ENCODE measurements at places on chromosomes 12 and 14.

- no peak for DNase-seq
Observed at GRCh38 chr12:94242901-94243300, 94.5 kb downstream of the PLXNC1 start.

DNA sequence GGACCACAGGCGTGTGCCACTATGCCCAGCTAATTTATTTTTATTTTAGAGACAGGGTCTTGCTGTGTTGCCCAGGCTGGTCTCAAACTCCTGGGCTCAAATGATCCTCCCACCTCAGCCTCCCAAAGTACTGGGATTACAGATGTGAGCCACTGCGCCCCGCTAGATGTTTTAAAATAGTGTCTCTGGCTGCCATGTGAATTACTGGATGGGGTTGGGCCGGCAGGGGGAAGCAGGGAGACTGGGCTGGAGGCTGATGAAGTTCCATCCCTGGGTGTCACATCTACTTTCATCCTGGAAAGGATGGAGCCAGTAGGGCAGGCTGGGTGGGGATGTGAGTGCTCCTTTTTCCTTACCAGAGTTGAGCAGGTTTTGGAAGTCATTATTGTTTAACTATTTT, 46.1 kb downstream of the DNAH10 start:
- peak; percentile 31 for DNase-seq

- no peak for DNase-seq
Observed at GRCh38 chr14:43249116-43249515, 1258.0 kb downstream of the FSCB start.

DNA sequence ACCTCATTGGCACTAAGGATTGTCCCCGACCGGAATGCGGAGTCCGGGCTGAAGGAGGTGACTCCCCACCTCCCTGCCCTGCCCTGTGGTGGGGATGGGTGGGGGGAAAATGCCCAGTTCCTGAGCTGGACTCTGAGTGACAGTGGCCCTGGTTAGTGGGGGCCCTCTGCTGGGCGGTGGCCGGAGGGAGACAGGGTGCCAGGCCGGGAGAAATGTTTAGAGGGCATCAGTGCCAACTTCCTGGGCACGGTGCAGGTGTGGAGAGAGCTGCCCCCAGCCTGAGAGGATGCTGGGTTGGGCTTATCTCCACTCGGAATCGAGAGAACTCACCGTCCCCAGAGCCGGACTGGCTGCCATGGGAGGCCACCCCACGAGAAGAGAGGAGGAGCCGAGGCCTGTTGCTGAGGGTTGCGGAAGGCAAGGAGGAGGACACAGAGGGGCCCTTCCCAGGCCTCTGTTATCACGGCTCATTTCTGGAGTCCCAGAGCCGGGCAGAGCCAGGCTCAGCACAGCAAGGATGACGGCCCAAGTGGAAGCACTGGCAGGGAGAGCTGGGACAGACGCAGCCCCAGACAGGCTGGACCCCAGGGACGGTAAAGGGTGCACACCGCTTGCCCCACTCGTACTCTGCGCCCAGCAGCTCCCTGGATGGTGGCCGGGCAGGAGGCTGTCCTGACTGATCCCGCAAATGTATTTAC, 156.7 kb downstream of the KIF26A start:
- no peak for DNase-seq

DNA sequence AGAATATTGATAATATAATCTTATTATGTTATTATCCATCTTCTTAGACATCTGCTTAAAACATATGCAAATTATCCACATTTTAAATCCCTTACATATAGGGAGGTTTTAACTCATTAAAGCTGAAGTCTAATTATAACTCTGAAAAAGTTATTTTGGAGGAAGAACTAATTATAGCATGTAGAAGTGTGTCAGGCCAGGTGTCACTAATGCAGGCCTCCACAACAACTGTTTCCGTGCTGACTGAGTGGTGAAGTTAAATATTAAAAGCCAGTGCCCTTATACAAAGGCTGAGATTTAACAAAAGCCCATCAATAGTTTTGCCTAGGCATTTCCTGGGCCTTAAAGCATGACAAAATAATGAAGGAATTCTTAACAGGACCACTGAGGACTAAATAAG, 157.4 kb downstream of the LRRK2 start:
- DNase-seq, result no peak

GRCh38 chr14:80780500-80780899, 161.0 kb downstream of the CEP128 start:
- no peak for DNase-seq

DNA sequence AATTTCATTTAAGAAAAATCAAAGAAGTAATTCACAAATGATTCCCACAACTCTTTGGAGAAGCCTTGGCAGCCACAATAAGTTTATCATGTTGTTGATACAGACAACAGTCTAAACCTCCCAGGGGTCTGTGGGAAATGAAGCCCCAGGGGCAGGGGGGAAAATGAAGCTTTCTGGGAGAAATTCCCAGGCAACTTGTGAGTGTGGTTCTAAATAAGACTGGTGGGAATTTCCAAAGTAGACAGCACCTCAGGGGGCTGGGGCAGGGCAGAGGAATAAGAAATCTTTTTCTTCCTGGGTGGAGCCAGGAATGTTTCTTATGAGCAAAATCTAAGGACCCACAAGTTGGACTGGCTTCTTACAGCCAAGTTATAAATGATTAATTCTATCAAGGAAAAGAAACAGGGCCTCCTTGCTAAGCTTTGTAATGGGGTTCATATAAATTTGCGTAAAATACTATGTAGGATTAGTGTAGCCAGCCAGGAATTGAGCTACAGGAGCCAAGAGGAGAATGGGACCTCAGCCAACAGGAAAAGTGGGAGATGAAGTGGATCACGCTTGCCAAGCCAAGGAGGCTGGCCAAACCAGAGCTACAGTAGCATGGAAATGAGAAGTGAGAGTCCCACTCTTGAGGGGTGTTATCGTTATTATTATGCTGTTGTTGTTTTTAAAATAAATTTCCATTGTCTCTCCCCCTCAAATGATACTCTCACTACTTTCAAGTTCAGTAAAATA, 182.9 kb upstream of the FAR2 start:
- DNase-seq, result no peak

DNA sequence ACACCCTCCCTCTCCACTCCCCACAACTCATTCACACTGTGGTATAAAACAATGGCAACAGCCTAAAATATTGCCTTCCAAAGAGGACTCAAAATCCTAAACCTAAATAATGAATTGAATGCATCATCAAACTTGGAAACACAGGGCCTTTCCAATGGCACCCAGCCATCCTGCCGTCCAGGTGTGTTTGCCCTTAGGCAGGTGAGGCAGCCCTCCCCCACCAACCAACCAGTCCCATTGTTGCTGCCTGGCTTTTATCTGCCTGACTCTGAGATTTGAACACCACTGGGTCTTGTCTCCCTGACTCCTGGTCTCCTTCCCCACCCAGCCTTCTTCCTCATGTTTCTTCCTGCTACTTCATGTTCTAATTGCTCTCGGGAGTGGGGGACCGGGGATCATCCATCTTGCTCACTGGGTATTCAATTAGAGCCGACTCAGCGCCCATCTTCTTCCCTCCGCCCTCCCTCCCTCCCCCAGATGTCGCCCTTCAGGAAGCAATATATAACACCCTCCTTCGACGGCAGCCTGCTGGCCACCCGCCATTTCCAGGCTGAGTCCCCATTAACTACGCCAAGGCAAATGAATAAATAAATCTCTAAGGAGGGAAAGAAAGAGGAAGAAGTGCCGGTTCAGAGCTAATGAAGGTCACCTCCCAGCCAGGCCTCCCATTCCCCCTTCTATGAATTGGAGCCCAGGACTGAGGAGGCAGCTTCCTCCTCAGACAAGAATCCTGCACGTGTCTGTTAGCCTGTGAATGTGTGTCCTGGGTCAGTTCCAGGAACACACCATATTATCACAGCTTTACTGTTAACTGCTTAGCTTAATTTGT, 36.3 kb upstream of the NTF3 start:
- DNase-seq, result no peak
